Effector CD4-positive, alpha-beta T cell (primary cell): ENCODE measurements at places on chromosomes 16 and 17.

DNA sequence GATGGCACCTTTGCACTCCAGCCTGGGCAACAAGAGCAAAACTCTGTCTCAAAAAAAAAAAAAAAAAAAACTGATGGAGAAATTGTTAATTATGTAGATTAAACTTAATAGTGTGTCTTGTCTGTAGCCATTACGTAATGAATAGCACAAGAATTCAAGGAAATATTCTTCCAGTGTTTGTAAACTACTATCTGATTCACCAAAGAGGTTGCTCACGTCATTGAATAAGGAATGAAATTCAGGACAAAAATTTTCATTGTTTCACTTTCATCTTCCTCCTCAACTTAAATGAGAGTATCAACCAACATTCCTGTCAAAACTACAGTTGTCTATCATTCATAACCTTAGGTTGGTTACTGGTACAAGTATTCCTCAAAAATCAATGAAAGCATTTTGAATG is 30.7 kb upstream of the MYO18A start:
- no peak for DNase-seq

DNA sequence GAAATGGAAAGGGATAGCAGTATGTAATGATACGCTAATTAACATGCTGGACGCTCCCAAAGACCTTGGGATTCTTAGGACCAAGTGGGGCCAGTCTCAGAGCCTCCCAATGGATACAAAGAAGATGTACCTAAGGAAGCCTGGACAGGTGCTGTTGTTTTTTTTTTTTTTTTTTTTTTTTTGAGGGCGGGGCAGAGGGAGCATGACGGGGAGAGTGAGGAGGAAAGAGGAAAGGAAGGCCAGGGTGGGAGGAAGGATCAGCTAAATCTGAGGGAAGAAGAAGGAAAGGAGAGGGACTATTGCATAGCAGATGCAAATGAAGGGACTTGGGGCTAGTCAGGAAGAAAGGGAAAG is 2.5 kb downstream of the VAMP2 start:
- DNase-seq: no peak

DNA sequence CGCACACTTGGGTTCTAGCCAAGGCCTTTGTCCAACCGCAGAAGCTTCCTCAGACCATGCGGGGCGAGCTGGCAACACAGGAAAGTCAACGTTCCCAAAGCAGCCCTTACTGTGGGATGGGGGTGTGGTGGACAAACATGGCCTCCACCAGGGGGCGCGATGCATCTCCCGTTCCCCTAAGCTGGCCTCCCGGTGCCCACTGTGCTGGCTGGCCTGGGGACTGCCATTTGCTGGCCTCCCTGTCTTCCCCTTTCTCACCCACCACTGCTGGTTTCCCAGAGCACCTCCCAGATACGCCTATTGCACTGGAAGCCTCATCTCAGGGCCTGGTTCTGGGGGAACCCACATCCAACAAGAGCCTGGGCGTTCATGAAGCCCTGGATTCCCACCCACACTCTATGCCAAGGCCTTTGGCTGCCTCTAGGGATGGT is 145.3 kb downstream of the IRF8 start:
- no peak for DNase-seq

DNA sequence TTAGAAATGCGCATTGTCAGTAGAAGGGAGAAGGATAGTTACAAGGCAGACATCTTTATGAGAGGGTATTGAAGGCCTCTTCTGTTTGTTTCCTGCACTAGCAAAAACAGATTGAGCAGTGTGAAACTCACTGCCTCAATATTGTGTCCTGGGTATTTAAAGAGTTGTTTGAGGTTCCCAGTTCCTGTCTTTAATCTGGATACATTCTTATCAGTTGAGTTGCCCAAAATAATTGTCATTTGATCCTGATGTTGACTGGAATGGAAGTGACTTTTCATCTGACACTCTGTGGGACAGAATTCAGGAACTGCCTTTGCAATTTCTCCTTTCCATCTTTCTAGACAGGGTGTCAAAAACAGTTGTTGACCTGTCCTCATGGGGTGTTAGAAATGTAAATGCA is 1.7 kb downstream of the ATP6V0A1 start:
- no peak for DNase-seq
